ENCODE measurements at places on chromosomes 16 and 17.

- DNase-seq: no peak
These were observed at the start of gene KRTAP2-3 for GRCh38 chr17:41060052-41060604. Gene KRTAP2-3 (minus strand): TSS chr17:41060114. CDS start chr17:41060050, 64 bp downstream.

GRCh38 chr16:30837904-30838303 is 50.9 kb upstream of the ZNF629 start:
- DNase-seq: no peak

- DNase-seq: no peak
These were observed 216.2 kb downstream of the RBFOX1 start for GRCh38 chr16:7548796-7549318.

DNA sequence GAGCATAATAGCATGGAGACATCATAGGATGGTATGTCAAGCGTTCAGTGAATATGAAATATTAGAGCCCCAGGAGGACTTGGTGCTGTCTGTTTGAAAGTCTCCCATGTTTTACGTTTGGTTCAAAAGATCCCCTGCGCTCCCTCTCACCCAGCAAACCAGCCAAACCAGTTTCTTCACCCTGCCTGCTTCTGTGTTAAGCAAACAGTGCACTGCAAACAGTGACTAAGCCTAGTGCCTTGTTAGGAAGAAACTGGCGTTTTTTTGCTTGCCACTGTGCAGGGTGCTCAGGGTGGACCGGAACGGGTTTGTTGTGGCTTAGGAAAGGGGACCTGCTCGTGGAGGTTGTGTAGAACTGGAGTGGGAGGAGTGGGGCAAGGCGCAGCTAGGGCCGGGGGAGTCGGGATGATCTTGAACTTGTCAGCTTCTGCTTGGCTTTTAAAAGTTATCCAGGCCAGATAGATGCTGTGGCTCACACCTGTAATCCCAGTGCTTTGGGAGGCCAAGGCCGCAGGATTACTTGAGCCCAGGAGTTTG is 7.7 kb downstream of the CDH1 start:
- DNase-seq: no peak

- DNase-seq: no peak
These were observed 264.6 kb downstream of the HS3ST3A1 start for GRCh38 chr17:13337151-13337550.

GRCh38 chr17:2051933-2052559 is 2.9 kb upstream of the HIC1 start:
- no peak for DNase-seq

- DNase-seq: no peak
These were observed 19.4 kb downstream of the NARF start for GRCh38 chr17:82477934-82478333.

DNA sequence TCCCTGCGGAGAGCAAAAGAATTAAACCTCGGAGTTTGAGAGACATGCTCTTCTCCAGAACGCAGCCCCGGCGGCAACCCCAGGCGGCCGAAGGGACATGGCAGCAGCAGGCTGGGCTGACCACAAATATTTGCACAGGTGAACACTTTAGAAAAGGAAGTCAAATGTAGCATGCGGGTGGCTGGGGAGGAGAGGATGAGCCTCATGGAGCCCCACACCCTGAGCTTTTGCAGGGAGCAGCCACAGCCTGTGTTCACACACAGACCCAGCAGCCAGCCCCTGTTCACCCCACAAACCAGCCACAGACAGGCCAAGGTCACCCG is 17.8 kb downstream of the HS3ST6 start:
- DNase-seq: no peak

- DNase-seq: no peak
These were observed 424.9 kb downstream of the SOX9 start for GRCh38 chr17:72545766-72546165.

DNA sequence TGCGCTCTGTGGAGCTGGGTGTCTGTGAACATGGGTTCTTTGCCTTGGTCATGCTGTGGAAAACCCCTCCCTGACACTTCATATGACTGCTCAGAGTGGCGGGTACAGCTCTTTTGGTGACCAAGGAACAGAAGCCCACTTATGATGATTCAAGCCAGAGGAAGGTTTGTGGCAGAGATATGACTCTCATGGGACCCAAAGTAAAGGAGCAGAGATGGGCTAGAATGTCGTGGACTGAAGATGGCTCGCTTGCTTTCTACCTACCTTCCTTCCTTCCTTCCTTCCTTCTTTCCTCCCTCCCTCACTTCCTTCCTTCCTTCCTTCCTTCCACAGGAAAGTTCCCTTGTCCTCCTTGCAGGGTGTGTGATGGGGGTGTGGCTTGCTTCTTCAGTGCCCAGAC is 169.7 kb upstream of the IRX3 start:
- no peak for DNase-seq

- DNase-seq: no peak
These were observed 95.9 kb downstream of the METRNL start for GRCh38 chr17:83175119-83175821.

DNA sequence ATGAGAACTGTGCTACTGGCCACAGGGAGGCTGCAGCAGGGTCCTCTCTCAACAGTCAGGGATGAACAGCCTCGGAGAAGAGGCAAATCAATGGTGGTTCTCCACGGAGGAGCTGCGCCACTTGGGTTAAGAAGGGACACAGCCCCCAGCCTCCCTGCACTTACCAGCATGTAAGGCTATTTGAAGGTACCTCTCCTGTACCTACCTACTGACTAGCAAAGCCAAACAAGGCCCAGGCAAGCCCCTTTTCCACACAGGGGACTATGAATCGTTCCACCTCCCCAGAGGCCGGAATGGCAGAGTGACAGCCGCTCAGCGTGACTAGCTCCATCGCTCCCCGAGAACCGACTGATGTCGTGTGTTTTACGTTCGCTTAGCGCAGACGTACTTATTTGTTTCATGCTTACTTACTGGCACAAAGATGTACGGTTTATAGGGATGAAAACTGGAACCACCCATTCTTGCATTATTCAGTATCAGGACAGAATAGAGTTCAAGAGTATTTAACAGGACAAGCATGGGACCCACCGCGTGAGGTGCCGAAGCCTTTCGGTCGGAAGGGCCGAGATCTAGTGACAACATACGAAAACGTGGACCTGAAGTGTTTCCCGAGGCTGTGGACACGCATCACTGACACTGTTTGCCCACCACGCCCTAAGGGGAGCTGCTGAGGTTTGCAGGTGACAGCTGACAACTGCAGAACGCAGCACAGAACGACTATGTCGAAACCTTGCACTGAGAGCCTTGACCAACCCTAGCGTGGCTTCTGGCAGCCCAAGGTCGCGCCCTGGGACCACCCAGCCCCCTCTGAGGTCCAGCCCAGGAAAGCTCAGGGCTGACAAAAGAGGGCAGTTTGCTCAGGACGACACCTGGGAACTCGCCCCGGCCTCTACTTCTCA is 1.0 kb downstream of the TEPSIN start:
- no peak for DNase-seq

DNA sequence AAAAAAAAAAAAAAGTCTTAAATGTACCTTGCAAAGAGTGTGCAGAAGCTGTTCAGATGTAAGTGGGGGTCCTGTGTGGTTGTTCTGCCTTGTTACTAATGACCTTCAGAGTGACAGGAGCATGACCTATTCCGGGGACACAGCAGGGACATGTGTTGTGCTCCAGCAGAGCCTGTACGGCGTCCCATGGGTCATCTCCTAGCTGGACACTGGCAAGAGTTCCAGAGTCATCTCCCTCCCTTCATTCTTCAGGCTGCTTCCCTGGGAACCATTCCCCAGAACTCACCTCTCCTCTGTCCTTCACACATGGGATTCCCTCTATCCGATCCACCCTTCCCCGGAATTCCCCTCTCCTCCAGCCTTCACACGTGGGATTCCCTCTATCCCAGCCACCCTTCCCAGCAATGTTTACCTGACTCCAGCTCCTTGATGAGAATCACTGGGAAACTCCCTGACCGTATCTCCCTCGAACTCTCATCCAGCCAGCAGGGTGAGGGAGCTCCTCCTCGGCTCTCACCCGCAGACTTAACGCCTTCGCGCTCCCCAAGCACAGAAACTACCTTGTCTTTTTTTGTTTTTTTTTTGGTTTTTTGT is 85.8 kb downstream of the MRM3 start:
- DNase-seq: no peak

GRCh38 chr17:52294301-52294700 is 135.8 kb upstream of the CA10 start:
- no peak for DNase-seq

GRCh38 chr17:14336418-14336817 is 35.5 kb downstream of the HS3ST3B1 start:
- DNase-seq: no peak

DNA sequence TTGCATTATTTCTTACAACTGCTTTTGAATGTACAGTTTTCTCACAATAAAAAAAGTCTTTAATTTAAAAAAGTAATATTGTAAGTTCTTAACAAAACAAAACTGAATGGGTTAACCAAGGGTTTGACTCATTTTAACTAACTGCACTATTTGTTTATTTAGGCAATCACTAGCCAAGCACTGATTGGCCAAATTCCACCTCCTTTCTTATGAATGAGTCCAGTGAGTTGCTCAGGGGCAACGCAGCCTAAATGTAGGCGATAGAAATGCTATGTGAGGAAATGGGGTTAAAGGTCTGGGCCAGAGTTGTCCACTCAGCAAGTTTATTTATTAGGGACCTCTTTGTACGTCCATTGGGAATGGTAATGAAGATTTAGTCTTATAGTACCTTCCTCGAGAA is 89.6 kb upstream of the MAF start:
- DNase-seq: no peak

Data from GOT3 (cell line).